Activated CD4-positive, alpha-beta T cell treated with anti-CD3 and anti-CD28 coated beads for 36 hours (primary cell): ENCODE measurements at places on chromosomes 5 and 9.

DNA sequence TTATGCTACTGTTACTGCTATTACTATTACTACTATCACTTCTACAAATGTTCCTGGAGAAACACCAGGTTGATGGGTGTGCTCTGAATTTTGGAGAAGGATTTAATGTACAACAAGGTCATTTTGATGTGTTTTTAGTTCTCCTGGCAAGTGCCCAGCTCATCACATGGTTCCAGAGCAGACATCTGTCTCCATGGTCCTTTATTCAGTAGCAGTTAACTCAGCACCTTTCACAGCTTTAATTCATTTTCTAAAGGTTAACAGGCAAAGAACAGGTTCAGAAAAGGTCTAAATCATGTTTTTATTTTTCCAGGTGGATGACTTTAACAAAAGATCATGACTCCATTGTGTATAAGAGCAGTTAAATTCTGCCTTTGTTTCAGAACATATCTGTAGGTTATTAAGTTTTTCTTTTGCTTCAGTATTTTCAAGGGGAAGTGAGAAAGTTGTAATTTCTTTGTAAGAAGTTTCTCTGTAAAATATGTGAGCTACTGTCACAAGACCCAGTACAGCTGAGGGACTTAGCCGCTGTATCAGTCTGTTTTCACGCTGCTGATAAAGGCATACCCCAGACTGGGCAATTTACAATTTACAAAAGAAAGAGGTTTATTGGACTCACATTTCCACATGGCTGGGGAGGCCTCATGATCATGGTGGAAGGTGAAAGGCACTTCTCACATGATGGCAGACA lies 41.9 kb downstream of the MTRR start:
- DNase-seq: no peak

- no peak for DNase-seq
Observed at GRCh38 chr5:31811210-31811609, 172.3 kb downstream of the PDZD2 start.

DNA sequence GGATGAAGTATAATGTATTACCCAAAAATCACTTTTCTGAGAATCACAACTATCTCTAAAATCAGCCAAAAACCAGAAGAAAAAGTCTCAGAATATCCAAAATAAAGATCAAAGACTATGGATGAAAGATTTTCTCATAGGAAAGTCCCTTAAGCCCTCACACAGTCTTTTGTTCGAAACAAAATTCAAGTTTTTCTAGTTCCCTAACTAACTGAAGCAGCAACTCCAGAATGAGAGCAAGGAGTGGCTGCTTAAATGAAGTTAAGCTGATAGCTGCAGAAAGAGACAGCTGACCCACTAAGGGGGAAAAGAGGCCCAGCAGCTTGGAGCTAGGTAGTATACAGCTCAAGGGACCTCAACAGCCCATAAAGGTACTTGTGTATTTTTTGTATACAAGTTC lies 8.4 kb downstream of the ZBTB5 start:
- no peak for DNase-seq

DNA sequence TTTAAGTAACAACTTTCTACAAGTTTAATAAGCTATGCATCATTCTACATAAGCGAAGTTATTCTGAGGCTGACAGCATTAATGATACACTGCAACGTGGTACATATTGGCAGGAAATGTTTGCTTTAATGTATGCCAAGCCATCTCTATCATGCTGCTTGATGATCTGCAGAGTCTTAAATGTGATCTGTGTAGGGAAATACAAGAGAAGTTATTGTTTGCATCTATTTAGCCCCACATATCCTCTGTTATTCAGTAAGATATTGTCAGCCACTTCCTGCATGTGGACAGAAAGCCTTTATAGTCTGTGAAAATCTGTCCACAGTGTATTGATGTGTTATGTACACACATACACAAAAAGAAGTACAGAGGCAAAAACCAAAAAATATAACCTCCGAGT lies 193.1 kb upstream of the FREM1 start:
- DNase-seq: no peak

DNA sequence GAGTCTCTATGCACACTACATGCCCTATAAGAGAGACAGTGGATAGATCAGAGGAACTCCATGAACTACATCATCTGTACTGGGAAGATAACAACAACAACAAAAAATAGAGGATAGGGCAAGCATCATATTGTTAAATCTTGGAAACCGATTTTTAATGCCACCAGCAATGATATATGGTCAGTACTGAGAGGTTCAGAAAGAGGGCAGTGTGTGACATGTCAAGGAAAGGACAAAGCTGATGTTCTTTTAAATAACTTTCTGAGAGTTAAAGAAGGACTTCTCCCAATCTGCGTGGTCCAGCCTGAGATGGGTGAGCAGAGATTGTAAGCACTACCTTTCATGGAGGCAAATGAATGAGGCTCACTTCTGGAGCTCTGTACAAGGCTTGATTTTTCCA lies 62.0 kb upstream of the PHF24 start:
- no peak for DNase-seq

GRCh38 chr5:143542798-143543144 lies 139.3 kb upstream of the NR3C1 start:
- no peak for DNase-seq

DNA sequence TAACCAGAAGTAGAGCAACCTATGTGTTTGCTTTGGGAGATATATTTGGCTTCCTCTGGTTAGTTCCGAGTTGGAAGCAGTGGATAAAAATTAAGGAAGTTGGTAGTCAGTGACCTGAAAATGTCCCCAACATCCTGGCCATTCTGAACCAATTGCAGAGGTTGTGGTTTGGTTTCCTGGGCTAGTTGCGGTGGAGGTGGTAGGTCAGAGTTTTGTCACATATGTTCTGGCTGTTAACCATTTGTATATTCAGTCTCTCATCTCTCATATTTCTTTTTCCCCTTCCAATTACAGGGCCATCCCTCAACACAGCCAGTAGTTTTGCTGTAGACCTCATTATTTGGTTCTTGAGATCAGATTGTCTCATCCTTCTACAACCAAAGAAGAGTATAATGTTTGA lies 1026.9 kb downstream of the PTPRD start:
- no peak for DNase-seq
